ENCODE measurements at places on chromosomes 4 and X.

- DNase-seq: no peak
Measured at GRCh38 chr4:179605196-179605595, 2163.0 kb upstream of the AGA start.

- peak; percentile 49 for DNase-seq
Measured at GRCh38 chr4:54473798-54474197, 184.0 kb upstream of the KIT start.

DNA sequence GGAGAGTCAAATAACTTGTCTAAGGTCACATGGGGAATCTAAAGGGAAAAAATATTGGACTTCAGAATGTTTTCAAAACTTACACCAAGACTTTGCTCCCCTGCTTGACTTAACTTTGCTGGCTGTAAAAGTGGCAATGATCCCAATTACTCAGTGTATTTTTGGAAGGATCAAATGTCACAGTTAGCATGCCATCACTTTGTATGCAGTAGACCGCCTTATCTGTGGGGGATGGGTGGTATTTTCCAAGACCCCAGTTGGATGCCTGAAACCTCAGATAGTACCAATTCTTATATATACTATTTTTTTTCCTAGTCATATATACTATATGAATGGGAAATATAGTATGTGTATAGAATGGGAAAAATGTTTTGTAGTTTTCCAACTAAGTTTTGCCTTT lies 53.4 kb downstream of the COL4A6 start:
- no peak for DNase-seq

GRCh38 chrX:123818243-123818642 lies 41.6 kb upstream of the XIAP start:
- no peak for DNase-seq

DNA sequence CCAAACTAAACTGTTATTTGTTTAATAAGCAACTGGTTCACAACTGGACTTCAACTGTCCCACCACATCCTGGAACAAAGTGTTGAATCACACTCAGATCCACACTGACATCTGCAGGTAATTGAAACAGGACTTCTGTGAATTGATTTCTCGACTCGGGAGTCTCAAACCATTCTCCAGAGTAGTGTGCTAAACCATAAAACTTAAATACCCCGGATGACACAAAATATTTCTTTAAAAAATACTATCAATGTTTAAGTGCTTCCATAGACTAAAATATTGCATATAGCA lies 95.4 kb upstream of the PLAC1 start:
- DNase-seq: no peak

Data from erythroblast (primary cell).